ENCODE measurements at places on chromosomes 11 and 22.

DNA sequence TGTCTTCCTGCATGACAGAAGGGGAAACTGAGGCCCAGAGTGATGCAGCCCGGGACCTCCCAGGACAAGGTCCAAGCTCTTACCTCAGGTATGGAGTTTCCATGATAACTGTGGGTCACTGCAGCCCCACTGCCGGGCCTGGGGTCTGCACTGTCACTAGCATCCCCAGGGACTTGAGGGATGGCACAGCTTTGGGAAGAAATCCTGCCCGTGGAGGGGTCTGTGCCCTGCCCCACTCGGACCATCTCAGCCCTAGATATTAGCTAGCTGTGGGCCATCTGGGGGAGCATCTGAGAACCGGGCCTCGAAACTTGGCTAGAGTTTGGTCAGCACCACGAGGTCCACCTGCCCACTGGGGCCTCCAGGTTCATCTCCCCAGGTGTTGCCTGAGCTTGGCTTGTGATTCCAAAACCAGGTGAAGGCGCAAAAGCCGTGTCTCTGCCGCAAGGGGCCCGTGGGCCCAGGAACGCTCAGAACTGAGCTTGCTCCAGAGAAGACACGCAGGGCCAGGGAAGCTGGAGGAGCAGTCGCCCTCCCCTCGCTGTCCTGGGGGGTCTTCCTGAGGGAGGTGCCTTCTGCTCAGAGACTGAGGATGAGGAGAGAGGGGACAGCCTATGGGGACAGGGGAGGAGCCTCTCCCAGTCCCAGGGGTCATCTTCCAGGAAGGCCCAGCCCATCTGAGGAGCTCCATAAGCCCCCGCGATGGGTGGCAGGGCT is 4.8 kb downstream of the LINC01488 start:
- no peak for ATAC-seq

DNA sequence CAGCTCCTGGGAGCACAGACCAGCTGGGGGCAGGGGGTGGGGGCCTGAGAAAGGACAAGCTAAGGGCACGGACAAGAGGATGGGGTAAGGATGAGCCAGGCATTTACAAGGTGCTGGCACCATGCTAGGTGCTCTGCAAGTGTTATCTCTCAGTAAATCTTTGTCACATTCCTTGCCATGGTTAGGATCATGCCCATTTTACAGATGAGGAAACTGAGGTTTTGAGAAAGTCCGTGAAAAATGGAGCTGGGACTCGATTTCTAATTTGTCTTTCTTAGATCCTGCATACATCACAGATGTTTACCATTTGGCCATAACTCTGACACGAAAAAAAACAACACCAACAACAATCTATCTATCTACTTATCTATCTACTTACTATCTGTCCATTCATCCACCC is 429.7 kb downstream of the MIAT start:
- ATAC-seq: no peak

- no peak for ATAC-seq
Observed at GRCh38 chr22:29816128-29816527, 21.9 kb downstream of the ASCC2 start.

DNA sequence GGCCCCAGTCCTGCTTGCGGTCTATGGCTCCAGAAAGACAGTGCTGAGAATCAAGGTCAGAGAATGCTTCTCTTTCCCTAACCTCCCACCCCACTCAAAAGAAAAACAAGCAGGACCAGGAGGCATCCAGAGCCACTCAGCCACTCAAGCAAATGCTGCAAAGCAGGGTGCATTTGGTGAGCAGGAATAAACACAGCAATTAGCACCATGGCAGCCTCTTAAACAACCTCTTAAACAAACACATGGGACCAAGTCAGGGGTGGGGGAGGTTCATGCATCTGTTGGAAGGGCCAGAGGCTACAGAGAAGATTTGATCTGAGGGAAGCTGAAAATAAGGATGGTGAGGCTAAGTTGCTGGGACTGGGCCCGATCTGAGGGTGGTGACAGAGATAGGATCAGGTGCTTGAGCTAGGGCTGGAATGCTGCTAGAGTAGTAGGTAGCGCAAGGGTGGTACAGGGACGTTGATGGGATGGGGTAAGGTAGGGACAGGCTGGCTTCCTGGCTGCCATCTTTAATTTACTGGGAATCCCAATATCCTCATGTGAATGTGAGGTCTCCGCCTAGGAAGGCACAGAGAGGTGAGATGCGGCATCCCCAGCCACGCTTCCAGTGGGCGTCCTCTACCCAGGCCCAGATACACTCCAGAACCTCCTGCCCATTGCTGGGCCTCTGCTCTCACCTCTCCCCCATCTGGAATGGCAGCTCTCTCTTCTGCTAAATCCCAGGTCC is 26.6 kb upstream of the LMO1 start:
- ATAC-seq: no peak

GRCh38 chr11:31337806-31338205 is 31.7 kb downstream of the DCDC1 start:
- no peak for ATAC-seq

GRCh38 chr11:8060801-8061554 is 20.0 kb upstream of the TUB start:
- ATAC-seq: no peak

GRCh38 chr11:11577251-11577855 is 44.5 kb downstream of the GALNT18 start:
- ATAC-seq: no peak

DNA sequence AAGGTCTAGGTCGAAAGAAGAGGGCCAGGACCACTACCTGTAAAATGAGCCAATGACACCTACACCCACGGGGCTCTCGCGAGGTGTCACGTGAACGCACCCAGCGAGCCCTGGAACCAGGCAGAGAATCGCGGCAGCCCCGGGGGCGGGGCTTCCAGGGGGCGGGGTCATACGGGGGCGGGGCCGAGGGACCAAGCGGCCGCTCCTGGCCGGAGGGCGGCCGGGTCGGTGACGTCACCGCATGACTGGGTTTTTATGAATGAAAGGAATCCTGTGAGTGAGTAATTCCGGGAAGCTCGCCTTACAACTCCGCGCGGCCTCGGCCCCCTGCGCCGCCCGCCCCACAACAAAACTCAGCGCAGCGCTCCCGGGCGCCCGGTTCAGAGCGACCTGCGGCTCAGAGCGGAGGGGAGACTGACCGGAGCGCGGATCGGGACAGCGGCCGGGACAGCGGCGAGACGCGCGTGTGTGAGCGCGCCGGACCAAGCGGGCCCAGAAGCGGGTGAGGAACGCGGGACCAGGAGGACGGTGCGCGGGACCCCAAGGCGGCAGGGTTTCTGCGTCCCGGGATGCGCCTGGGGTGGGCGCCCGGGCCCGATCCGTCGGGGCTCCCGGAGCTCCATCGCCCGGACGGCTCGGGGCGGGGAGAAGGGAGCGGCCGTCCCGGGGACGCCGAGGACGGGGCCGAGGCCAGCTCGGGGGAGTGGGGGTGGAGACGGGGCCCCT is at the start of gene MAFF:
TSS of gene MAFF (plus strand) at position 284 of the 726 bp plus-strand sequence. CDS start 11,860 bp downstream, outside the sequence.
- ATAC-seq: peak; percentile 88

GRCh38 chr11:33731723-33732531 is 4.3 kb downstream of the CD59 start:
- ATAC-seq: no peak

DNA sequence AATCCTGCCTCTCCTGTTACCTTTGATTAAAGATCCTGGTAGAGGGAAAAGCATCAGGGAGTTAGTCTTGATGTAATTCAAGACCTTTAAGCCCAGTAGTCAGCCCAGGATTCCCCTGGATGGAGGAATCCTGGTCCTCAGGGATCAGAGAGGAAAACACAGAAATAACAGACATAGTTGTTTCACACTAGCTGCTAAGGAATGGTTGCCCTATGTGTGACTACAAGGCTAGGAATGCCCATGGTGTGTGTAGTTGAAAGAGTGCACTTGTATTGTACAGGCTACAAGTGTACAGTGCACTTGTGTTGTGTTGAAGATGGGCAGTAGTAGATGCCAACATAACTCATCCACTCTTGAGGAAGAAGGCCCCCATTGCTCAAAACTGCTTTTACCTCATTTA is 226.8 kb downstream of the AASDHPPT start:
- peak; percentile 80 for ATAC-seq

- no peak for ATAC-seq
Observed at GRCh38 chr11:131614631-131615030, 244.2 kb downstream of the NTM start.

GRCh38 chr11:48150213-48150612 is 66.4 kb upstream of the OR4B1 start:
- ATAC-seq: no peak

DNA sequence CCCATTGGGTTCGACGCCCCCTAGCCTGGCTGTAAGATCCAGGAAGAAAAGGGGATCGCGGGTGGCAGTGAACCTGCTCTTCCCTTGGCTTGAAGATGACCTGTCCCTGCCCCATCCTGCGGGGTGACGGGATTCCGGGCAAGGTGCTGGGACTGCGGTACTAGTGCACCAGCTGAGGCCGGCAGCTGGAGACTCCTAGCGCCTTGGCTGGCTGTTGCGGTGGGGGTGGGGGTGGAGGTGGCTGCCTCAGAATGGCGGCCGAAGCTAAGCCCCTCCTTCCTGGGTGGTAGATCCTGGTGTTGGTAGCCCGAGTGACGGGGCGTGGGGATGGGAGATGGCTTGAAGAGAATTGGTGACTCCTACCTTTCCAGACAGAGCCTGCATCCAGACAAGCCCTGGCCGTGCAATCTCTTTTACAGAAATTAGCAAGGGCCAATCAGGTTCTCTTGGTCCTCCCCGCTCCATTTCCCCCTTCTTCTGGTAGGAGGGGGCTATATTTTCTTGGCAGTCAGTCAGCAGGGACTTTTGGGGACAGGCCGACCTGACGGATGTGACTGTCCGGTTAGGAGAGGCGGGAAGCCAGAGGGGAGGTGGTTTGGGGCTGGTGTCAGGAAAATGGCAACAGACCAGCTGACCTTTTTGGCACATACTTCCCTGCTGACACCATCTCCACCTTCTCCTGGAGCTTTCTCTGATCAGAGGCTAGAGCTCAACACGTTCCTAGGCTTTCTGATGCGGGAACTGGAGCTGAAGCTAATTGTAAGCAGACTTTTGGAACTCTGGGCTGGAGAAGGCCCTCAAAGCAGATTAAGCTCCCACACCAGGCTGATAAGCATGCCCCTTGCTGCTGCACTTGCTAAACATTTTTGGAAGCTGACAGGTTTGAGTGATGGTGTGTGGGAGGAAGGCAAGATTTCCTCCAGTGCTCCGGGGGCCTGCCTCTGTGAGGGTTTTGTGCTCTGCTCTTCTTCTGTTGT is 2.0 kb downstream of the NAV2 start:
- peak; percentile 20 for ATAC-seq

DNA sequence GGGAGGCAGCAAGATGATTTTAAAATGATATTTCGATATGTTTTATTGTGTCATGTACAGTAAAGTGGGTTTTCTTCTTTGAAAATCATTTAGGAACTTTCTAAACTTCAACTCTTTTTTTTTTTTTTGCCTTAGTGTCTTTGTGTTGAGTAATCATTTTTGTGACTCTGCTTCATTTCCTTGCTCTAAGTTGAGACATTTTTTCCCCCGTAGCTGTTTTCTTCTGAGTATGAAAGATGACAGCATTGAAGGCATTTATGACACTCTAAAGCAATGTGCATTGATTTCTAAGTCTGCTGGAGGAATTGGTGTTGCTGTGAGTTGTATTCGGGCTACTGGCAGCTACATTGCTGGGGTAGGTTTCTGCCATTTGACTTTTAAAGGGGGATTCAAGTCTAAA is 23.5 kb downstream of the RRM1 start:
- ATAC-seq: peak; percentile 74

- ATAC-seq: peak; percentile 62
Observed at GRCh38 chr11:74057249-74058151, 48.6 kb upstream of the UCP3 start.

GRCh38 chr22:41966607-41967240 is 2.5 kb upstream of the SEPTIN3 start:
- ATAC-seq: peak; percentile 77

DNA sequence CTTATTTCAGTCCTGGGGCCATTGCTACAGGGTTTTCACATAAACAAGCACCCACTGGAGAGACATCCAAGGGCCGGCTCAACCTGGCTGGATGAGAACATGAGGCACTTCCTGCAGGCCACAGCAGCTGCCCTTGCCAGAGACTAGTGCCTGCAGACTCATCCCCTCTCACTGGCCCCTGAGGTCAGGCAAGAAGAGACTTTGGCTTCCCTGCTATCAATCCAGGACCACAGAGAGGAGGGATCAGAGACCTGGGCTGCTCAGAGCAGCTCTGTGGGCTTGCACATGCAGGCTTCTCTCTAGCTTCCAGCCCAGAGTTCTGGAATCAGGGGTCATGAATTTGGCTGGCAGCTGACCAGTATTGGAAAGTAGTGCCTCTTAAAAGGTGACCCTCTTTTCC is 79.5 kb downstream of the CABIN1 start:
- ATAC-seq: no peak

- no peak for ATAC-seq
Observed at GRCh38 chr11:69010964-69011623, 2.0 kb downstream of the MRGPRF start.

Measured in SK-N-SH treated with all-trans-retinoic acid at 6 μM for 48 hours (cell line).